ENCODE measurements at places on chromosomes 5 and 9. TPM values are rescaled to one million over a fixed set of nuclear protein-coding genes. Genes with fewer than 3 reads are reported as not detected.

MRPS2 gene
- total RNA-seq: 28.3 TPM

DNA sequence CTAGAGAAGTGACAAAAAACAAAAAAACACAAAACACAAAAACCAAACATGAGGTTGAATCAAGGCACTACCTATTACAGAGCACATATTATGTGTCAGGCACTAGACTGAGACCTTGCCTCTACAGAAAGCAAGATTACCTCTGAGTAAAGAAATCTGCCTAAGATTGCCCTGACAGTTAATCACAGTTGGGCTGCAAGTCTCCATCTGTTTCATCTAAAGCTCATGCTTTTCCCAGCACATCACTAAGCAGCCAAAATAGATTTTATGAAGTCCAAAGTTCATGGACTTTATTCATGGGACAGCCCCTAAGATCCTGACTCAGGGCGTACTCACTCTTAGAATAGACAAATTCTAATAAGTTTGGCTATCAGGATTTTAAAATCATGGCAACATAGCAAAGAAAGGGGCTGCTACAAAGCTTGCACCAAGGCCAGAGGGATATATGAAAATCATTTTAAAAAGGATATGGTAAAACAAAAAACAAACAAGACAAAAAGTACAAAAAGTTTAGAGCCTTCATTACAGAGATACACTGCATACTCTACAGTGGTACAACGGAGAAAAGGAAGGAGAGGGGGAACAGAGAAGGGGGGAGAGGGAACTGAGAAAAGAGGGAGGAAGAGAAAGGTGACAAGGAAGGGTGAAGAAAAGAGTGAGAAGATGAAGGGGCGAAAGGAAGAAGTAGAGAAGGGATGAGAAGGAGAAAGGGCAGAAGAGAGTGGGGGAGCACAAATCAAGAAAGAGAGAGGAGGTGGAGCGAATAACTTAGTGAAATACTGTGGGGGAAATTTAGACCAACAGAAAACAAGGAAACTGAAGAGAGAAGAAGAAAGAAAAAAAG lies 58.2 kb downstream of the RICTOR start:
- no peaks in the 10 kb centered on the region for H3K27me3 ChIP-seq
- H3K4me3 ChIP-seq: no peak overlapping the region
- H3K36me3 ChIP-seq: peaks cover 54% of the 10 kb centered on the region
- peaks cover 27% of the 10 kb centered on the region for H3K4me1 ChIP-seq

CDC20B gene
- not detected for total RNA-seq

DNA sequence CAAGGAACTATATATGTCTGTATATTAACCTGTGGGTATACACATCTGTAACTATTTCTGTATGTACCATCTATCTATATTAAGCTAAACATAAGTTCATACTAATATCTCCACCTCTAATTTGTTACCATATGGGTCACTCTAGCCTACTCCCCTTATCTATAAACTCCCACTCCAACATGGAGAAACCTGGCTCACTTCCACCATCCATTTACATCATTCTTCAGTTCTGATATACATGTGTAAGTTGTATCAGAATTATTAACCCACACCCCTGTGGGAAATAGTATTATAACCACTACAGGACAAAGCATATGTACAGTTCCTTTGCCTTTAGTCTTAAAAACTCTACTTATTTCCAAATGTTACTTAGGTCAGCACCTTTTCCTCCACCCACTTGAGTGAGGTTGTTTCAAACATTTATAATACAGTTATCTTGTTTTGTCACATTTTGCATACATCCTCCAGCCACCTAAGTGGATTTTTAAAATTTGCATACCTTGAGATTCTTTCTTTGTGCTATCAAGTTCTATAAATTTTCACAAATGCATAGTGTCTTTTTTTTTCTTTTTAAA lies 10.6 kb downstream of the NDFIP1 start:
- no peak for DNase-seq
- peaks cover 76% of the 10 kb centered on the region for H3K4me1 ChIP-seq
- H3K36me3 ChIP-seq: no peaks in the 10 kb centered on the region
- H3K4me3 ChIP-seq: no peak overlapping the region
- H3K27ac ChIP-seq: no peak overlapping the region

PCA3 gene
- total RNA-seq: not detected

ZFR gene
- total RNA-seq: 67.1 TPM

GRCh38 chr9:14532456-14533115 lies 160.6 kb downstream of the ZDHHC21 start:
- H3K27ac ChIP-seq: no peak overlapping the region
- no peak for DNase-seq
- no peaks in the 10 kb centered on the region for H3K36me3 ChIP-seq
- H3K27me3 ChIP-seq: no peaks in the 10 kb centered on the region

- peaks cover 6% of the 10 kb centered on the region for H3K4me1 ChIP-seq
- no peaks in the 10 kb centered on the region for H3K36me3 ChIP-seq
- H3K27ac ChIP-seq: no peak overlapping the region
- no peak for DNase-seq
Observed at GRCh38 chr9:109506097-109506712, 8.1 kb upstream of the PTPN3 start.

DNA sequence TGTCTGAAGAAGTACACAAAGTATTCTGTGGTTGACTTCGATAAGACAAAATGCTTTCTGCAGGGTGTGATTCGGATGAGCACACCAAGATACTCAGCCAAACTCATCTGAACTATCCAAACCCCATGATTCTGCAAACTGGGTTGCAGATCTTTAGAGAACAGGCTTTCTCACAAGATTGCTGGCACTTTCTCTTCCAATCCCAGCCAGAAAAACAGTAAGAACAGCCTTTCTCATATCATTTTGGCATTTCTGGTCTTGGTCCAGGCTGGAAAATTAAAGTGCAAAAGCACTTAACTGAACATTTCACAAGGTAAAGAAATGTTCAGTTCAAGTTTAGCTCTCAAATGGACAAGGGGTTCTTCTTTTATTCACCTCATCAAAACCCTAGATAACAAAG lies 269.1 kb downstream of the NR2F1-AS1 start:
- DNase-seq: no peak
- no peaks in the 10 kb centered on the region for H3K36me3 ChIP-seq

EIF4EBP3 gene
- total RNA-seq: 3.0 TPM

DNA sequence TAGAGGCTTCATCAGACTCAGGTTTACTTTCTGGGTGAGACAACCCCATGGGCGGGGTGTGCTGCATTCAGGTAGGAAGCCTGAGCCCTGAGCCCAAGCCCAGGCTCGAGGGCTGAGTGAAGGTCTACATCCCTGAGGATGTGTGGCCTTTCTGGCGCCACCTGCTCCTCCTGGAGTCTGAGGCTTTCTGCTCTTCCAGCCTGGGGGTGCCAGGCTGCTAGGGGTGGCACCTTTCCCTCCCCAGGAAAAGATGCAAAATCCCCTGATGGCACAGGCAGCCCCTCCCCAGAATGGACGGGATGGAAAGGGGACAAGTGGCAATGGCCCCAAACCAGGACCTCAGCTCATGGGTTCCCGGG lies 44.4 kb upstream of the PRRC2B start:
- peaks cover 4% of the 10 kb centered on the region for H3K4me1 ChIP-seq
- no peaks in the 10 kb centered on the region for H3K27me3 ChIP-seq

PRDM9 gene
- total RNA-seq: not detected

GRCh38 chr5:24110004-24110615 lies 534.7 kb downstream of the CDH10 start:
- H3K27me3 ChIP-seq: no peaks in the 10 kb centered on the region
- no peak overlapping the region for H3K27ac ChIP-seq
- DNase-seq: no peak
- no peak overlapping the region for H3K4me3 ChIP-seq
- H3K4me1 ChIP-seq: no peaks in the 10 kb centered on the region

Data from esophagus squamous epithelium (tissue), 5 donors.